Type B pancreatic cell (in vitro differentiated cells): ENCODE measurements at places on chromosomes 3 and 15. TPM values are rescaled to one million over a fixed set of nuclear protein-coding genes. Genes with fewer than 3 reads are reported as not detected.

SLC12A1 gene
- total RNA-seq, result 0.05 and 0.53 TPM in 2 replicates

EPHB3 gene
- 57.7 and 65.0 TPM in 2 replicates for total RNA-seq

STRIT1 gene
- 0.33 TPM in 1 of 2 replicates, not detected in the other for total RNA-seq

MINAR1 gene
- total RNA-seq, result 1.1 and 3.0 TPM in 2 replicates

GRCh38 chr15:89365462-89366065 lies 30.9 kb upstream of the POLG start:
- H3K4me3 ChIP-seq, result no peak overlapping the region
- peaks cover 92% of the 10 kb centered on the region for H3K27me3 ChIP-seq
- H3K4me1 ChIP-seq, result no peaks in the 10 kb centered on the region
- no peak for DNase-seq
- H3K36me3 ChIP-seq, result no peaks in the 10 kb centered on the region

- H3K27me3 ChIP-seq, result no peaks in the 10 kb centered on the region
- no peak overlapping the region for H3K4me3 ChIP-seq
- H3K36me3 ChIP-seq, result no peaks in the 10 kb centered on the region
- H3K4me1 ChIP-seq, result peaks cover 5% of the 10 kb centered on the region
Observed at GRCh38 chr3:140870351-140870750, 71.3 kb upstream of the SLC25A36 start.

DNA sequence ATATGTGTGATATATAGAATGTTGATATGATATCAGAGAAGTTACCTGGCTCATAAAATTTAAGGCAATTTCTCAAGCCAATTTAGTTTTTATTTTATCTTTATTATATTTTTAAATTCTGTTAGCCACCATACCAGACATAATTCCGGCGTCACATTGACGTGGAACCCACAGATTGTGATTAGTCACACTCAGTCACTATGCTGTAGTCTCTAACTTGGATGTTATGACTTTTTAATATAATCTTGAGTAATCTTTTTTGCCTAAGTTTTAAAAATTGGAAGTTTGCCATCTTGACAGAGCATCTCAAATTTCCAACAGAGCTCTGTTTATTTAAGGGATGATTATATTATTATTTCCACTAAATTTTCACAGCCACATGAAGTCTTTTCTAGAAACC lies 9.7 kb upstream of the DCLK3 start:
- peaks cover 34% of the 10 kb centered on the region for H3K27me3 ChIP-seq
- H3K4me3 ChIP-seq, result no peak overlapping the region
- H3K36me3 ChIP-seq, result no peaks in the 10 kb centered on the region
- H3K4me1 ChIP-seq, result peaks cover 8% of the 10 kb centered on the region
- no peak overlapping the region for H3K27ac ChIP-seq

GRCh38 chr15:101207867-101208288 lies 44.0 kb downstream of the CHSY1 start:
- peaks cover 72% of the 10 kb centered on the region for H3K4me1 ChIP-seq
- no peak for DNase-seq
- no peak overlapping the region for H3K27ac ChIP-seq
- H3K27me3 ChIP-seq, result no peaks in the 10 kb centered on the region

- H3K27me3 ChIP-seq, result peaks cover 5% of the 10 kb centered on the region
- no peaks in the 10 kb centered on the region for H3K36me3 ChIP-seq
- H3K4me3 ChIP-seq, result no peak overlapping the region
- no peak overlapping the region for H3K27ac ChIP-seq
- H3K4me1 ChIP-seq, result no peaks in the 10 kb centered on the region
Observed at GRCh38 chr3:32613183-32613582, 42.5 kb upstream of the DYNC1LI1 start.

GRCh38 chr3:190014940-190015339 lies 105.8 kb downstream of the P3H2 start:
- no peak for DNase-seq
- H3K27me3 ChIP-seq, result peaks cover 9% of the 10 kb centered on the region
- no peak overlapping the region for H3K4me3 ChIP-seq
- H3K36me3 ChIP-seq, result no peaks in the 10 kb centered on the region
- H3K4me1 ChIP-seq, result peaks cover 32% of the 10 kb centered on the region

DNA sequence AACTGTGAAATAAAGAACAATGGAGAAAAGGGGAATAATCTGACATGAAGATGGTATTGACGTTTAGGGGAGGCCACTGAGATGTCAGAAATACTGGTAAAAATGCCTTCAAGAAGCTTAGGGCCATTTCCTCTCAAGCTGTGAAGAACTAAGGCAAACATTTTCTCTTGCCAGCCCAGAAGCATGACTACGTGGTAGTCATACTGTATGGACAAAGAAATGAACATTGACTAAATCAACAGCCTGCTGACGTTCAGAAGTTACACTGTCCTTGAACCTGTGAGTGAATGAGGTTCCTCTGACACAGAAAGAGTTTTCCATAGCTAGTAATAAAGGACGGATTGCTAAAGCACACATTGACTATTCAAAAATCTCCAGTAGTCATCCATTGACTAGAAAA lies 121.0 kb downstream of the P3H2 start:
- DNase-seq, result no peak
- no peaks in the 10 kb centered on the region for H3K36me3 ChIP-seq
- H3K27me3 ChIP-seq, result no peaks in the 10 kb centered on the region
- H3K4me1 ChIP-seq, result peaks cover 21% of the 10 kb centered on the region
- no peak overlapping the region for H3K4me3 ChIP-seq

DNA sequence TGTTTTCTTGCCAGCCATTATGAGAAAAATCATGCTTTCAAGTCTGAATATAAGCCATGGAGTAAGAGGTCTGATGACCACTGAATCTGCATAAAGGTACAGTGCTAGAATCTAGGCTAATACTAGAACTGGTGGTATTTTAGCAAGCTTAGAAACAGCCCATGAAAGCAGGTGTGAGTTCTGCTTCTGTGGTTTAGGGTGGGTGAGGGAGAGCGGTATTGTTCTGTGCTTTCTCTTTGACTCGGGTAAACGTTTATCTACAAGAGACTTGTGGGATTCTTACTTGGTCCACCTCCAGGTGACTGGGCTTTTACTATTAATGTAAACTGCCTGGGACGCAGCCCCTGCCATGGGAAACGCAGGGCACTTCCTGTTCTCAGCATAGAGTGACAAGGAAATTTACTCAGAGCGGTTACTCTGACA lies 55.2 kb downstream of the PGPEP1L start:
- H3K36me3 ChIP-seq, result peaks cover 6% of the 10 kb centered on the region
- H3K27ac ChIP-seq, result no peak overlapping the region
- H3K4me3 ChIP-seq, result no peak overlapping the region
- no peaks in the 10 kb centered on the region for H3K27me3 ChIP-seq
- no peaks in the 10 kb centered on the region for H3K4me1 ChIP-seq
